CD4-positive, alpha-beta T cell treated with Interleukin-1 beta for 1 hour (primary cell): ENCODE measurements at places on chromosomes 6 and 20.
A peak's percentile ranks its signal among the peaks of the same experiment; 100 is the strongest.

DNA sequence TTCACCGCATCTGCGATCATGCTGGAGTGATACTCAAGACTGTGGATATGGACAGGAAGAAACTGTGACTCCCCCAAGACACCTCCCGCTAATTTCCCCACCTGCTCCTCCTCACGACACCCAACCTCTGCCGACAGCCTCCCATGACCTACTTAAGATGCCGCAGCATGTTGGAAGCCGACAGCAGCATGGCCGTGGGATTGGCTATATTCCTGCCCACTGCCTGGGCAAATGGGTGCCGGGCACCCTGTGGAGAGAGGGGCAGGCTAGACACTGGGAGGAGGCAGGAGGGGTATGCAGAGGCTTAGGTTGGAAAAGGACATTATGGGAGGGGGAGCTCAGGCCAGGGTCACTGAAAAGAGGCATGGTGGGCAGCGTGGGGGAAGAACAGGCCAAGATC is 4.5 kb downstream of the IDH3B start:
- no peak for DNase-seq

DNA sequence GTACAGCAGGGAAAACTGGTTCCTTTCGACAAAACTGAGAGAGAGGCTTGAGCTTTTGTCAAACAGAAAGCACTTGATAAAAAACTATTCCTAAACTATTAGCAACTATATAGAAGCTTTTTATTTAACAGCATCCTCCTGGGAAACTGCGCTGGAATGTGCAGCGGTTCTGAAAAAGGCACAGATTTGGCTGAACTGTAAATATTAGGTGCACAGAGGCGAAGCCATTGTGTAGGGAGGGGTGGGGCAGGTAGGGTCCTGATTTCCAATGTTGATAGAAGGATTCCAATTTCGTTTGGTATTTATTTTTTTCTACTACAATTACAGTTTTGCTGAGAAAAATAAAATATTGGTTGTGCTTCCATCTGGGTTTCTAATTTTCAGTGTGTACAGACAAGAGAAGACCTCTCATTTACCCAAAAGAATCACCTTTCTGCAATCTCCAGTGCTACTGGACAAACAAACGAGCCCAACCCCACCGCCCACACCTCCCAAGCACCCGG is 698 bp upstream of the SH3BGRL2 start:
- DNase-seq, result no peak

DNA sequence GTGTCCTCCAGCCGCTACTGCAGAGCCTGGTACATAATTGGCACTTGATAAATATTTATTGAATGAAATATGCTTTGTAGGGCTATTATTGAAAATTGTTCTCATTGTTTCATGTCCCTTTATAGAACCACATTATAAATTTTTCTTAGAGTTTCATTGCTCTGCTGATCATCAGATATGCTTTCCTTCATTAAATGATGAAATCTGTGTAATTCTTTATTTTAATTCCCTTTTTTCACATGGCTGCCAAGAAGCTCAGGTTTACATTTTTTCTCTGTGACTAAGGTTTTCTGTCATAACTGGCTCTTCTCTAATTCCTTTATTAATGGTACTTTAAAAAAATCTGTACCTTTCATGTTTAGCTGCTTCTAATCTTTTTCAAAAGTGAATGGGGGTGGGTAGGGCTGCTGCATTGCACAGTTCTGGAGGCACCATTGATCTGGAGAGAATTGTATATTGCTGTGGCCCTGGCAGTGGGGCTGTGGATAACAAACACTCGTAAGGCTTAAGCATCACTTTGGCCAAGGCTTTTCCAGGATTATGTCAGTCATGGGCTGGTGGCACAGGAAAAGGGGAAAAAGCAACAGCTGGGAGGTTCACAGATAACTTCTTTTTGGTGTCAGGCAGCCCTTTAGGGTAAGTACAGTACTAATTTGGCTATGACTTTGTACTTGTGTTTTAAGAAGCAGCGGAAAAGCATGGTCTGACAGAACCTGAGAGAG is 43.8 kb downstream of the ARFGEF2 start:
- no peak for DNase-seq

GRCh38 chr6:2952557-2953095 is 18.7 kb downstream of the SERPINB6 start:
- DNase-seq, result peak; percentile 75

DNA sequence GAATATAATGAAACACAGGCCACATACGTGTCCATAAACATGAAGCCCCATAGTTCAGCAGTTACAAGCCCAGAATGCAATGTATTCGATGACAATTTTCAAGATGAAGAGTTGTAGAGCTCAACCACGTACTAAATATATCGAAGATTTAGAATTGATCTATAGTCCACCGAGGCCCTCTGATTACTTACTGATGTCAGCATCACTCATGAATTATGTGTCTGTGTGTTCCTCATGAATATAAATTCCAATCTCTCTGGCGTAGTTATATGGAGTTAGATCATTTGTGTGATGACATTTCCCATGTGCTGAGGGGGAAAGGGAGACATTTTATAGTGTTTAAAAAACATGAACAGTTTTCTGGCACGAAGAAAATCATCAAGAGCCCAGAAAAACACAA is 97.5 kb downstream of the PFDN4 start:
- no peak for DNase-seq

DNA sequence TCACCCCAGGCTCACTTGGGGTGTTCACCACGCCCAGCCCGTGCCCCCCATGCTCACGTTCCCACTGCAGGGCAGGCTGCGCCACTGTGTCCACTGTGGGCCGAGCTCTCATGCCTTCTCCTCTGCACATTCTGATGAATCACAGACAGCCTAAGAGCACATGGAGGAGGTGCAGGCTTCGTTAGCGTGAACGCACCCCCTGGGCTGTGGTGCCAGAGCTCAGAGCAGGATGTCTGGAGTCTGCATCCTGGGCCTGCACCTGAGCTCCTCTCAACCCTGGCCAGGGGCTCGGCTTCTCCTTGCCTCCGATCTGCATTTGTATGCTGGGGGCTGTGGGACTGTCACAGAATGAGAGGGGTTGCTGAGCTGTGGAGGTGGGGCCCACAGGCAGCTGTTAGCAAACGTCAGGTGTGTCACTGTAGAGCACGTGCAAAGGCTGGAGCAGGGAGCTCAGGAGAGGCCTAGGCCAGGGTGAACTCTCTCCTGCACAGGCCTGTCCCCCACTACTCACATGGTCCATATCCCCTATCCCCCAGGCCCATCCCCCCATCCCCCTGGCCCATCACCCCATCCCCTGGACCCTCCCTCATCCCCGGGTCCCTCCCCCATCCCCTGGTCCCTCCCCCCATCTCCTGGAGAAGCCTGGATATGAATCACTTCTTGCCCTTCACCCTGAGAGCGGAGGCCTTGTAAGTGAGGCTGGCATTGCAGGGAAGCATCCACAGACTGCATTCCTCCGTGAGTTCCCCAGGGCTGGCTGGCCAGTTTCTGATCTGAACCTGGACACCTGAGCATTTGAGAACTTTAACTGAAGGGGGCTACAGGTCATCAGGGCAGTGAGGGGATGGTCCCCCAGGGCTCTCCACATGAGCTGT is 309.5 kb downstream of the TAF4 start:
- no peak for DNase-seq

DNA sequence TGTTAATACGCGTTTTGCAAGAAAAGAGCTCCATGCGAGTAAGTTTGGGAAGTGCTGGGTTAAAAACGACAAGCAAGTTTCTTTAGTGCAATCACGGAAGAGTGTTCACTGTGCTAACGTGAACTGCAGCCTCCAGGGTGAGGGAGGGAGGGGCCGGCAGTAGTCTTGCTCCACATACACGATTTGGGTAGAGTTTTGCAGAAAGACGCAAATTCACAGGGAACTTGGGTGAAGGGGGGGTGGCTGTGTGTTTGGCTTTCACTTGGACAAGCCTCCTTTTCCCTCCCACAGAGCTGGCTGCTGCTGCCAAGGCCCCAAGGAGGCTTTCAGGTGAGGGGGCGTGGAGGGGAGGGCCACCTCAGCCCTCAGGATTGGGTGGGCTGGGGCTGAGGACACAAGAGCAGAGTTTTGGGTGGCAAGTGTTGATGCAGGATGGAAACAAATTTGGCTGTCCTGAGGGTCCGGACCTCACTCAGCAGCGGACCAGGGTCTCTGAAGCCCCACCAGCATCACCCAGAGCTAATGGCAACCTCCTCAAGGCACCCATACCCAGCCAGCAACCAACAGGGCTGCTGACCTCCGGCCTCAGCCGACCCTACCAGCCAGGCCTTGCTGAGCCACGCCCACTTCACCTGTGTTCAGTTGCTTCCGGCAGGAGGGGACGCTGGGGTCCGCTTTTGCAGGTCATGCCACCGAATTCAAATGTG is 204.5 kb downstream of the ERMARD start:
- DNase-seq, result no peak

- DNase-seq, result no peak
Measured at GRCh38 chr20:3121955-3122610, 37.6 kb upstream of the AVP start.

DNA sequence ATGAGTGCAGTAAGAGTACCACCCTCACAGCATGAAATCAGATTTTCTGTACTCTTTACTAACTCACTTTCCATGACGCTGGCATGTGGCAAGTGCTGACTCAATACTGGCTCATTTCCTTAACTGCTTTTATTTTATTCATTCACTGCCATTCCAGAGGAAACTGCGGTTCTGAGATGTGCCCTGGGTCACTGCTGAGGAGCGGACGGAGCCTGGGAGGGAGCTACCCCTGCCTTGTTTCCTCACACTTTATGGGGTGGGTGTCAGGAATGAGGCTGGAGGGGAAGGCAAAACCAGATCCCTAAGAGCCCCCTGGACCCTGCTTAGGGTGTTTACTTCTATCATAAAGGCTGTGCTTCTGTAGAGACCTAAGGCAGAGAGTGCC is 14.4 kb downstream of the NT5E start:
- DNase-seq, result no peak

DNA sequence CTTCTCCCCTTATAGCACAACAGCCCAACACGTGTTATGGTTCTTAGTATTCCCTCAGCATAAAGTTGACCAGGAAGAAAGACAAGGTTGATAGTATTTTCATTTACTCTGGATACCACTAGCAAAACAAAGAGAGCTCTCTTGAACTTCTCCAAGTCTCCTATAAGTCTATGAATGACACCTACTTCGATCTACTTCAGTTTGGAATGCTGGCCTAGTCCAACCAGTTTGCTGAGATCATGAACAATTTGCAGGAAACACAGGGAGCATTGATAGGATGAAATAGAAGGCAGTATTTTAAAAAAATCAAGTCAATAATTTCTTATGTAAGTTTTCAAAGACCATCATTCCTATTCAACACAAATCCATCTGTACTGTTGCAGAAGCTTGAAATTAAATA is 93.6 kb downstream of the GJA10 start:
- no peak for DNase-seq

GRCh38 chr20:64096535-64096934 is 10.8 kb downstream of the NPBWR2 start:
- DNase-seq, result no peak

DNA sequence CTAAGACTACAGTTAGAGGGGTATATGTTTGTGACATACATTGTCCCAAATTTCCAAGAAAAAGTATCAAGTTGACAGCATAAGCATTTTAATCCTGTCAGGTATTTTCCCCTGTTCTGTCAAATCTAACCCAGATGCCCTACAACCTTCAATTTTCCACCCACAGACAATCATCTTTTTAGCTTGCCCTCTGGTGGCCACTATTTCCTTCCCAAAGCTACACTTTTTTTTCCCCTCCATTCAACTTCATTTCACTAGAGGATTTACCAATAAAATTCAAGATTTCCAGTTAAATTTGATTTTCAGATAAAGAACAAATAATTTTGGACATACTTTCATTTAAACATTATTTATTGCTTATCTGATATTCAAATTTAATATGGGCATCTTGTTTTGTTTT is 286.6 kb downstream of the TENT5A start:
- DNase-seq, result no peak

- DNase-seq, result no peak
Measured at GRCh38 chr20:1900321-1900801, 5.2 kb downstream of the SIRPA start.

GRCh38 chr6:42366999-42367352 is 84.8 kb downstream of the TRERF1 start:
- no peak for DNase-seq

- DNase-seq, result no peak
Measured at GRCh38 chr20:34942301-34942700, 13.3 kb downstream of the GSS start.

- DNase-seq, result no peak
Measured at GRCh38 chr6:137813308-137813970, 53.6 kb upstream of the TNFAIP3 start.

DNA sequence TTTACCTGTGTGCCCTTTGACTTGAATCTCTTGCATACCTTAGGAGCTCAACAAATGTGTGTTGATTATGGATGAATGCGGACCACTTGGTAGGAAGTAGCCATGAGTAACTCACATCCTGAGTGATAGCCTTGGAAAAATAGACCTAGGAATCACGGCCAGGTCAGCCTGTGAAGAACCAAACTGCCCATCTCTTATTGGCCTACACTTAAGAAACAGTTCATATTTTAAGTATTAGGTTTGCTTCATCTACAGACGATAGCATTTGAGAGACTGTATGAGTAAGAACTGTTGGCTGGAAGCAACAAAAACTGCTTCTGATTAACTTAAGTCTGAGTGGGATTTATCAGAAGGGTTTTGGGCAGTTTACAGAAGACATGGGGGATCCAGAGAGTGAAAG is 320.1 kb upstream of the PRND start:
- no peak for DNase-seq

- DNase-seq, result no peak
Measured at GRCh38 chr20:43243672-43244269, 54.1 kb upstream of the PTPRT start.

DNA sequence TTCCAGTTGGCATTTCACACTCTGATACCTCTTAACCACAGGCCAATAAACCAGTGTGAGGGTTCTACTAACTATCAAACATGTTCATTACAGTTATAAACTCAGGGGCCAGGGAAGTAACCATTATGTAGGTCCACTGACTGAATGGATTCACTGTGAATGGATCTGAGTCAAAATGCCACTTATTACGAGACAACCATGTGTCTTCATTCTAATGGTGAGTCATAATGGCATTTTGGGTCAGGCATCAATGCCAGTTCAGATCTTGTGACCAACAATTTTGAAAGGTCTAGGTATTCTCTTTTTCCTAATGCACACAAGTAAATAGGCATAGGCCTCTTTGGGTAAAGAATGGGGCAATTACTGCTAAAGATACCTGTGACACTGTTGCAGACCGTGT is 112.2 kb upstream of the HEY2 start:
- DNase-seq, result no peak

DNA sequence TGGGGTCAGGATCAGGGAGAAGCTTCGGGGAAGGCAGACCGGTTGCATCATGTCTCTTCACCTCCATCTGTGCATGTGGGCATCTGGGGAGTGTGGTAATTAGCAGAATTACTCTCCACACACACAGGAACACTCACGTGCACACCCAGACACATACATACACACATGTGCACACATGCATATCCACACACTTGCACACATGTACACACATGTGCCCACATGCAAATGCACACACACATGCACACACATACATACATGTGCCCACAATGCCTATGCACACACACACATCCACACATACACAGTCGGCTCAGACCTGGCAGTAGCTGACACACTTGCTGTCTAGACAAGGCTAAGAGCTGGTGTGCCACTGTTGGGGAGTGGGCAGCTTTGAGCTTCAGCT is 212.3 kb upstream of the PMEPA1 start:
- no peak for DNase-seq
